CD4-positive, alpha-beta T cell treated with Interleukin-15 for 4 hours (primary cell): ENCODE measurements at places on chromosomes 13 and 19.
A peak's percentile ranks its signal among the peaks of the same experiment; 100 is the strongest.

DNA sequence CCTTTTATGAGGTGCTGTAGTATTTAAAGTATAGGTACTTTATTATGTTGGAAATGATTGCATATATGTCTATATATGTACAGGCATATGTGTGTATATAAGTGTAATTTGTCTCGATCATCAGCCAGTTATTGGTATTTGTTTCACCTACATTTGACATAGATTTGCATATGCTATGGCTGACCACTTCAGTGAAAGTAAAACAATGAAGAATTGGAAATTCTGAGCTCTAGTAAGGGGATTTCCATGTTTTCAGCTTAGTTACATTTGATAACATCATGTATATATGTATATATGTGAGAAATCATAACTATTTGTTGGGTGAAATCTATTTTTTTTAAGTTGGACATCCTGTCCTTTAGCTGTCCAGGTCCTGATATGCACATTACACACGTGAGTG, 1303.9 kb downstream of the EFNB2 start:
- no peak for DNase-seq

- DNase-seq: no peak
Observed at GRCh38 chr19:1324806-1325567, 39.3 kb downstream of the EFNA2 start.

DNA sequence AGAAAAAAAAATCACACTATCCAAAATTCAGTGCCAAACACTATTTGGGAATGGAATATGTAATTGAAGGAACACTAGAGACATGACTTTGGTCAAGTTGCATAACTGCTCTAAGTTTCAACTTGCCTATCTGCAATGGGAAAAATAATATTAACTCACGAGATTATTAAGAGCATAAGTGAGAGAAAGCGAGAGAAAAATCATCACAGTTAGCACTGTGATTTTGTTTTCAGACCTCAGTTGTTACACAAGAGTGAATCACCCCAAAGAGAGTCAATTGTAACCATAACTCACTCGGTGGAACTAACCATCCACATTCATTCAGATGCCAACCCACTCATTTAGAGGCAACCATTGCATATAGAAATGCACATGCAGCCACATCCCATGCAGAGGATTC, 147.1 kb downstream of the NHLRC3 start:
- DNase-seq: no peak

- peak; percentile 12 for DNase-seq
Observed at GRCh38 chr19:24033963-24034342, 53.0 kb upstream of the ZNF254 start.

- no peak for DNase-seq
Observed at GRCh38 chr13:24128112-24128511, 32.4 kb upstream of the SPATA13 start.

DNA sequence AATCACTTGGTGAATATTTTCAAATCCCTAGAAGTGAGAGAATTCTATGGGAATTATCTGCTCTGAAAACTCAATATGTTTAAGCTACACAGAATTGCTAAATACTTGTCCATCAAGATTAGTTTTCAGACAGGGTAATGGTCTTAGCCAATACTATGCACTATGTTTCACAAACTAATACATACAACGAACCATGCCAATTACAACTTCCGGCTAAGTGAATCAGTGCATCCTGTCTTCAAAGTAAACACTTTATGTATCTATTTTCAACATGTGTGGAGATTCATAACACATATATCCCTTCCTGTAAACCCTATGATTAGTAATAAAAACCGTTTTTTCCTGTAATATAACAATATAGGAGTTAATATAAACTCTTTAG, 181.5 kb downstream of the POSTN start:
- DNase-seq: no peak

GRCh38 chr19:2136796-2137195, 14.6 kb downstream of the AP3D1 start:
- no peak for DNase-seq

GRCh38 chr13:64289702-64290101, 2874.1 kb upstream of the PCDH20 start:
- no peak for DNase-seq

GRCh38 chr13:49417161-49417560, 26.7 kb downstream of the CAB39L start:
- DNase-seq: no peak

DNA sequence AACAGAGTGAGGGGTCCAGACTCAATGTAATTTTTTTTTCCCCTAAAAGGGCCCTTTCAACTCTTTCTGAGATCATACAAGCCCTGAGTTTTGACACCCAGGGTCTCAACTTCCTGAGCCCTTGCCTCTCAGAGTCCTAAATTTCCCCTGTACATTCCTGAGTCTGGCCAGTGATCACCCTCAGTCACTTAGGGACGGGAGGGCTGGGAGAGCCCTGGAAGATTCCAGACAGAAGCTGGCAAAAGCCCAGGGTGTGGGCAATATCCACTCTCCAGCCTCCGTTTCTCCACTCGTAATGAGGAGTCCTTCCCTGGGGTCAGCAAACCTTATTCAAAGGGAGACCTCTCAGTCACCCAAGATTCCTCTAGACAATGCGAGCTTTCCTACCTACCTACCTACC, 1.6 kb downstream of the PPP1R13L start:
- no peak for DNase-seq

DNA sequence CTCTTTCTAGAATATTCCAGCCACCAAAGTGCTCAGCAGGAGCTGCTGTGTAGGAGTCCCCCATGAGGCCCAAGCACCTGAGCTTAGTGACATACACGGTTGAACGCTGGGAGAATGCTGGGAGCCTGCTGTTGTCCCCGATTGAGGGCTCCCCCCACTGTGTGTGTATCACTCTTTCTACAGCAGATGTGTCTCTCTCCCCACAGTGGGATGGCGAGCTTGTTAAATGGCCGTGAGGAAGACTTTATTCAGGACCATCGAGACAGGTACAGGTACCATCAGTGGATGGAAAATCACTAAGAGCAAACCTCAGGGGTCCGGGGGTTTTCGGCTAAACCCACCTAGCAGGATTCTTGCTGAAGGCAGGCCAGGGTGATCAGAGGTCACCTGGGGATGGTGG, 22.7 kb downstream of the EPN1 start:
- no peak for DNase-seq

DNA sequence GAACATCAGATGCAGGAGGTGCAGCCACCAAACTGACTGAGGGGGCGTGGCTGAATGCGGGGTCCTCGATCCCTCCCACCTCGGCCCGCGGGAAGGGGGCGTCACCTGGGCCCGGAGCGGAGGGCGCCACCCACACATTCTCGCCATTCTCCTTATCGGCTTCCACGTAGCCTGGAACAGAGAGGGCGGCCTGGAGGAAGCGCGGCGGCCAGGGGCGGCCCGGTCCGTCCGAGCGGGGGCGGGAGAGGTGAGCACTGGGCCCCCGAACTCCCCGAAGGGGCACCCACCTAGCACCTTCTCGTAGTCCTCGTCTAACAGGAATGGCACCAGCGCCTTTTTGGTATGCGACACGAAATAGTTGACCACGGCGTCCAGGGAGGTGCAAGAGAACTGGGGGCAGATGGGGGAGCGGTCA, 11.8 kb downstream of the STAP2 start:
- DNase-seq: no peak

DNA sequence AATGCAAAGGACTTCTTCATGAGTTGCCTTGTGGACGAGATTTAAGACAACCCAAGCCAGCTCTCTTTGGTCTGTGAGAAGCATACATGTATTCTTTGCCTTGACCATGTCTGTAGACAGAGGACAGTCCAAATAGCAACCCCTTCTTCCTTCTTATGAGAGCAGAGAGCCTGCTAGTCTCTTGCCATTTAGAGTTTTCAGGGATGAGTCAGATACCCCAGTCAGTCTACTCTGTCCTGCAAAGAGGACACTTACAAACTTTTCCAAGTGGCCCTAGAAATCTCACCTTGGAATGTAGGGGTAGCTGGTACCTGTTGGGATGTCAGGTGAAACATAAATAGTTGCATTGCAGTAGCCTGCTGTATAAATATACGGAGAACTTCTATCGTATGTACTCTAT, 36.7 kb downstream of the DNAJC3 start:
- no peak for DNase-seq
